Stimulated activated CD8-positive, alpha-beta memory T cell treated with anti-CD3 and anti-CD28 coated beads, Interleukin-4, amount 100 ng/mL, for 1 hour (primary cell): ENCODE measurements at places on chromosomes 13 and 19.

- no peak for DNase-seq
These were observed 211.7 kb downstream of the LIG4 start for GRCh38 chr13:108003626-108004025.

DNA sequence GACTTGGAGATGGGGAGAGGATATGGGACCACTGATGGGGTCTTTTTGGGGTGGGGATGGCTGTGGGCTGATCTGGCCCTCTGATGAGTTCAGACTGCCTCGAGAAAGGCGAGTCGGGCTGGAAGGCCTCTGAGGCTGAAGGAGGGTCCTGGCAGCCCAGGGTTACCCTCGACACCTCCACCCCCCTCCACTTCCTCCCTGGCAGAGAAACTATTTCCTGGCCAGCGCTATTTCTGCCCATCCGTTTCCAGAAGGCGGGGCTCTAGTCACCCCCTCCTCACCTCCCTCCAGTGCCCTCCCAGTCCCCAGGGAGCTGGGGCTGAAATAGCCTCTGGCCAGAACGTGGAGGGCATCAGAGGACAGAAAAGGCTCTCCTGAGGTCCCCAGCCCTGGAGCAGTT is 9.7 kb downstream of the EXOC3L2 start:
- no peak for DNase-seq

- DNase-seq: no peak
These were observed 136.3 kb upstream of the VSTM2B start for GRCh38 chr19:29389495-29389894.

DNA sequence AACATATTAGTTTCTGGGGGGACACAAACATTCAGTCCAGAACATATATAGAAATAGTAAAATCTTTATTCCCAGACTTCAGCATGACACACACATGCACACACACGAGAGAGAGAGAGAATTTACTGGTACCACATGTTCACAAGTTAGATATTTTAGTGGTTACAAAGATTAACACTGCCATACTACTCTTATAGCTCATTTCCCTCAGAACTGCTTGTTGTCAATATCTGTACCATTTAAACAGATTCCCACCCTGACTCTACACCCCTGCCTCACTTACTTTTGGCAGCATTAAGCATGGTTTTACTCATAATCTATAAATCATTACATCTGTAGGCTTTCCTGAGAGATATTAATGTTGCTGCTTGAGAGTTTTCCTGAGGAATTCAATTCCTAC is 524.7 kb upstream of the HTR2A start:
- DNase-seq: no peak

- no peak for DNase-seq
These were observed 1211.1 kb upstream of the PCDH20 start for GRCh38 chr13:62626771-62627170.

DNA sequence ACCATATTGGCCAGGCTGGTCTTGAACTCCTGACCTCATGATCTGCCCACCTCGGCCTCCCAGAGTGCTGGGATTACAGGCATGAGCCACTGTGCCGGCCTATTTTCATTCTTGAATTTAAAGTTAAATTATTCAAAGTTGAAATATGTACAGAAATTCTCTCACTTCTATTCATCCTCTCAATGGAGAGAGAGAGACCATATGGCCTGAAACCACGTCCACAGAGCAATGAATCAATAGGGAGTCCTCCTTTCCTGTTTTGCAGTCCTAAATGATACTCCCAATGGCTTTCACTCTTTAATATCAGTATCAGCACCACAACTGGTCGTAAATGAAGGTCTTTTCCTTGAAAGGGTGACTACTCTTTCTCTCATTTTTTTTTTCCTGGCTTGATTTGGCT is 30.5 kb upstream of the KCTD4 start:
- DNase-seq: no peak

- no peak for DNase-seq
These were observed 16.7 kb upstream of the GALP start for GRCh38 chr19:56159009-56159559.

DNA sequence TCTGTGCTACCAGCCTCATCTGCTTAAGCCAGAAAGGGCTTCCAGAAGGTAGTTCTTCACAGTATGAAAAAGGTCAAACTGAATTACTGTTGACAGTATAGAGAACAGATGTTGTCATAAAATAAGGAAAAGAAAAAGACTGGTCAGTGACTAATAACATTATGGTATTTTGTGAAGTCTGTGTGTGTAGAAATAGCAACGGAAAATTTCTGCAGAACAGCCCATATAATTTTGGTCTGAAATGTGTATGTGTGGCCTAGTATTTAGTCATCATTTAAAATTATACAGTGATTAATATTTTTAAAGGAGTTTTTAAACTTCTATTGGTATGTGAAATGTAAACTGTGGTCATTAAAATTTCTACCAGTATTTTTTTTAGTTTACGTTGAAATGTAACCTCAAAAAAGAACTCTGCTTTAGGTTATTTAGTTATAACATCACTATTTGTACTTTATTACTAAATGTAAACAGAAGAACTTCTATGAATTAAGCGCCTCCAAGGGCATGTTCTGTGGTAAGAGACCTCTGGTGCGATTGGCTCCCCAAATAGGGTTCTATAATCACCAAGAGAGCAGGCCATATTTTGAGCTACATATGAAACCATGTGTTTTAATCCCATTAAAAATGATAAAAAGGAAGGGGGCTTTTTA is 3.3 kb upstream of the GPR183 start:
- no peak for DNase-seq

DNA sequence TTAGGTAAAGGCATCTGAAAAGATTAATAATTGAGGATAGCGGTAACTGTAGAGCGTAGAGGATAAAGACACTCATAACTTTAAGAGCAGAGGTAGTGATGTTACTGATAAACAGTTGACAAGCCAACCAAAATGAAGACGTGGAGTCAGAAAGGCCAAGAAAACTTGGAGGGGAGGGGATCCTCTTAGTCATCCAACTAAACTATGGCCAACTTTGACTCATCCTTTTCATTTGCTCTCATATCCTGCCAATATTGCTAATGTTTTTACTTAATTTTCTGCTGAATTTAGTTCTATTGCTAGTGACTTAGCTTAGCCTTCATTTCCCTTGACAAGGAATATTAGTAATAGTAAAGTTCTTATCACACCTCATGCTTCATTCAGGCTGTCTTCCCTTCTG is 13.4 kb downstream of the ITGBL1 start:
- DNase-seq: no peak

DNA sequence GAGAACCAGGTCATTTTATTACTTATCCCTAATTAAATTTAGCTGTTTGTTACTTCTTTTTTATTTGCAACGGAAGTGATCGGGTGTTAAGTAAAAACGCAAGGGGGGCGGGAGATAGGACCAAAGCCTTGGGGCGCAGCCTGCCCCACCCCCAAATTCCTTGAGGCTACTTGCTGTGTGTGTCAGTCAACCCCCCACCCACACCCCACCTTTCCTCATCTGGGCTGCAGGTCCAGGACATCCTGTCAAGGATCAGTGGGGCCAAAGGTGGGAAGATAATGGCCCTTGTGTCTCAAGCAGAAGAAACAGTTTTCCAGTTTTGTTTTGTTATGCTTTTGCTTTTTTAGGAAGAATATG is 1.2 kb upstream of the FOXO1 start:
- no peak for DNase-seq

- no peak for DNase-seq
These were observed 12.1 kb downstream of the GPR18 start for GRCh38 chr13:99246100-99246499.

DNA sequence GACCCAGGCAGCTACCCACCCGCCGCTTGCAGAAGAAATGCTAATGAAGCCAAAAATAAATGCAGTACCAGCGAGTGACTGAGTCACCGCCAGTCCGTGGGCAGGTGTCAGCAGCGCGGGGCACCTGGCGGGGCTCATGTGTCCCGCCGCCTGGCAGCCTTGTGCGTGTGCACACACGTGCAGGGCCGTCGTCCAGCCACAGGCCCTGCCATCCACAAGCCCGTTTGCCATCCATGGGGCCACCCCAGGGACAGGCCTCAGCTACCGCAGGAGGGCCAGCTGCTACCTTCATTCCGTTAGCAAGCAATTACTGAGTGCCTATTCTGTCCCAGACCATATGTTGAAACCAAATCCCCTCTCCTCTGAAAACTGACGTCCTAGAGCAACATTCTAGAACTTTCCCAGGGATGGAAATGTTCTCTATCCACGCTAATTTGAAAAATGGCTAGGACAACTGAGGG is 20.5 kb downstream of the NCAN start:
- no peak for DNase-seq

GRCh38 chr19:49106648-49107135 is 7.5 kb upstream of the LIN7B start:
- no peak for DNase-seq

- DNase-seq: no peak
These were observed 4.5 kb upstream of the ADGRE2 start for GRCh38 chr19:14782626-14783409.

DNA sequence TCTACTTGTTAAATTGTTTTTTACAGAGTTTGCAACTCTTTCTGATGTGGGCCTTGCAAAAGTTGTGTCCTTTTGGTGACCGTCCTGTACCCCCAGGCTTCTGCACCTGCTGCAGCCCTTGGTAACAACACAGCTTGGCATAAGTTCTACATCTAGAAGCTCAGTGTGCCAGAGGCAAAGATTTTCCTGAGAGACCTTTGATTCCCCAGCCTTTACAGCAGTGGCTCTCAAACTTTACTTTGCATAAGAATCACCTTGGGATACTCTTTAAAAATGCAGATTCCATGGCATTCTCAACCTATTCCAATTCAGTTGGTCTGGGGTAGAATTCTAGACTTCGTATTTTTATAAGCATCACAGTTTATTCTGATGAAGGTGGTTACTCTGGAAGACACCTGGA is 260.9 kb downstream of the DCT start:
- no peak for DNase-seq

GRCh38 chr13:97258801-97259200 is 36.7 kb downstream of the MBNL2 start:
- no peak for DNase-seq

GRCh38 chr13:32302461-32302860 is 12.7 kb downstream of the ZAR1L start:
- DNase-seq: no peak

DNA sequence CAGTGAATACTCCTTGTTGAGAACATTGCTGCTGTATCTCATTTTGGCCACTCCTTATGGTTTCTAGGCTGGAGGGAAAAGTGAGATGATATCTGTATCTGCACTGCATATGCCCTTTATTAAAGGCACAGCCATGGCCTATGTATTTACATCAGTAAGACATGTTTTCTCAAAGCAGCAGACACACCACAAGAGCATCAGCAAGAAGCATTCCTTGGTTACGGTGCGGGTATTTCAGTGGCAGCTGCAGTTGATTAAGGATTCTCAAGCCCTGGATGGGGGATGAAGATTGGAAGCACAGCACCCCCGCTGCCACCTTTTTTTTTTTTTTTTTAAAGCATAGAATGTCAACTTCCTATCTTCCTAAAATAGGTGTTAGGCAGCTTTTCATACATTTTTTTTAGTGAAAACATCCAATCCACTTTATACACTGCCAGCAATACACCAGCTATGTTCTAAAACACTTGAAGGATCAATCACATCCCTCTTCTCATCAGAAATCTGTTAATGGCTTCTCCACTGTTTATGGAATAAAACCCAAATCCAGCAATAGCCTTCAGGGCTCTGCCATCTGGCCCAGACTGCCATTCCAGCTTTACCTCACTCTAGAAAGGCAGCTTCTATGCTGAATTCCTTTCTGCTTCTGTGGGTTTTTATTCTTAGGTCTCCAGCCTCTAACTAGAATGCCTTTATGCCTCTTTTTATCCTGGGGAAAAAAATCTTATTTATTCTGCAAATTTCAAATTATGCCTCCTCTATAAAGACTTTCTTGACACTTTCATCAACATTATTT is 331.0 kb downstream of the DNAJC15 start:
- no peak for DNase-seq

- DNase-seq: no peak
These were observed 4.1 kb downstream of the SWSAP1 start for GRCh38 chr19:11378319-11379189.

DNA sequence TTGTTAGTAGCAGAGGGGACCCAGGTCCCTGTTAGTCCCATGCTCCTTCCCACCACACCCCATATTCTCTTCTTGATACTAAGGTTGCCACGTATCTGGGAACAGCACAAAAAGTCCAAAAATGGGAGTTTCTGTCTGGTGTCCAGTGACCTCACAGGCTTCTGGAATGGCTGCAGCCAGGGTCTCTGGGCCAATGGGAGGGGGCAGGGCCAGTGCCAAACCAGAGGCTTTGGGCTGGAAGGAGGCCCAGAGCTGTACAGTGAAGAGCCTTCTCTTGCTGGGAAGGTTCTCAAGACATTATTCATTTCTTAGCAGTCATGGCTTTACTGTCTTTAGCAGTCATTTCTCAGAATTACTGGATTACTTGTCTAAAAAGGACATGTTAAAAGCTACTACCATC is 119.2 kb downstream of the FRY start:
- no peak for DNase-seq

GRCh38 chr19:661427-662196 is 1.4 kb downstream of the RNF126 start:
- DNase-seq: peak; percentile 52

DNA sequence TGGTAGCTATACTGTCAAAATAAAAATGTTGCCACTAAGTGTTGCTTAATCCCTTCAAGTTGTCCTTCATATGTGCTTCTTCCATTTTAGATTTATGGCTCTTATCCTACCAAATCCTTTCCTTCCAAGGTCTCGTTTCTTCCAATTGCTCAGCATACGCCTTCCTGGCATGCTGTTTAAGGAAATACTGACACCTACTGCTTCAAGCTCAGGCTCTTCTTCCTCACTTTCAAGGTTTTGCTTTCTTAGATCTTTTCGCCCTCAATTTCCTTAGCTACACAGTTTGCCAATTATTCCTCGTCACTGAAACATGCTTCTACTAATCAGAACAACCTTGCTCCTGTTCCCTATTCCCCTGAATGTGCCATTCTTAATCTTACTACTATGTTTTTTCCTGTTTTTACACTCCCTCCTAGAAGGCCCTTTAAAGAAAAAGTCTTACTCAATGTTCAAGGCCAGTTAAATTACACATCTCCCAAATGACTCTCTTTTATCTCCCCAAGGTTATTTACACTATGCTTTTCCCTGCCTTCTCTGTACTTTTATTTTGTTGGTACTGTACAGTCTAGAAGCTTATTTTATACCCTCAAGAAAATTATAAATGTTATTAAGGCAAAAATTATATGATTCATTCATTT is 343.1 kb downstream of the MZT1 start:
- DNase-seq: no peak

- no peak for DNase-seq
These were observed 38.8 kb downstream of the SHISA2 start for GRCh38 chr13:26012995-26013394.

DNA sequence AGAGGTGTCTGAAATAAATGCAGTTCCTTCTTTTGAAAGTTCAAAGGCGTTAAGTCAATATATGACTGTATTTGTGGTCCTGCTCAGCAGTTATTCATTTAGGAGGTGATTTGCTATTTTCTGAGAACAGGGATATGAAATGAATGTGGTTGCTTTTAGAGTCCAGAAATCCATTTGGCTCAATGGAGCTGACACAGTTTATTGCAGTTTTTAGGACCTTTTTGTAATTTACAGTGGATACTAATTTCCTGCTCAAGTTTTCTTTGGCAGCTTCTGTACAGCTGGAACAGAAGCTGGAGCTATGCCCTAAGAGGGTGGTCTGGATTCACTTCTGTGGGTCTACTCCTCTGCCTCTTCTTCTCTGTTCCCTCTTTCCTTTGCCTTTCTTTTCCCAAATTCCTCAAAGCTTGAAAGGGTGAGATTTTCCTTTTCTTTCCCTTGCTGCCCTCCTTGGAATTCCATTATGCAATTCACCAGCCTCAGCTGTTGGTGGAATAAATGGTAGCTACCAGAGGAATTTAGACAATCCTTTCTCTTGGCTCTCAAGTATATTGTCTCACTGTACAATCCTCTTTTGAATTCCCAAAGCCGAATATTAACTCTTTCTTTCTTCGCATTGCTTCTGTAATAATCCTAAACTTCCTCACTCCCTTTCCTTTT is 39.9 kb downstream of the ITGBL1 start:
- DNase-seq: no peak
